ENCODE measurements at places on chromosomes 13 and 19.
A peak's percentile ranks its signal among the peaks of the same experiment; 100 is the strongest.

GRCh38 chr19:35828692-35829301, 16.2 kb upstream of the PRODH2 start:
- no peak overlapping the region for H3K4me3 ChIP-seq
- DNase-seq, result no peak
- H3K36me3 ChIP-seq, result peaks cover 3% of the 10 kb centered on the region

DNA sequence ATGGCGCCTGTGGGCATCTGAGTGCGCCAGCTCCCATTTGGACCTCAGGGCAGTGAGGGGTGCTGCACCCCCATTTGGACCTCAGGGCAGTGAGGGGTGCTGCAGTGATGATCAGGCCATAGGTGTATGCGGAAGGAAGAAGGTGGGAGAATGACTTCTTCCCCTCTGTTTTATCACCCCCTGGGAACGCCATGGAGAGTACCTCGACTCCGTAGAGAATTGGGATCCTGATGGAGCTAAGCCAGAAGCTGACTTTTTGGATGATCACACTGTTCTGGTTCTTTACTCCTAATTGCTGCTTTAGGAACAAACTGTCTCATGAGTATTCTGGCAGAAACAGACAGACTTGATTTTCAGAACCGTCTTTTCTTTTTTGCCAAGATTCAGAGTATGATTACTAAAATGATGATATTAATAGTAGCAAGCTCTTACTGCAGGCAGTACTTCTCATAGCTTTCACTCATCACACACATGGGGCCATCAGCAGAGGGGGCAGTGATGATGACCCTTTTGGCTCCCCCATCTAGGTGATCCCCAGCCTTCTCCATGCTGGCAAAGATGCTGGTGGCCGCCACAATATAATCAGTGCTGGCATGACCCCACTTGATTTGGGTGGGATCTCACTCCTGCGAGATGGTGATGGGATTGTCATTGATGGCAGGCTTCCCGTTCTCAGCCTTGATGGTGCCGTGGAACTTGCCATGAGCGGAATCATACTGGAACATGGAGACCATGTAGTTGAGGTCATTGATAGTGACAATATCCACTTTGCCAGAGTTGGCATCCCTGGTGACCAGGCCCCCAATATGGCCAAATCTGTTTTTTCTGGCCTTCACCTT, 10.3 kb upstream of the UBAC2 start:
- no peak overlapping the region for H3K4me3 ChIP-seq
- no peak overlapping the region for H3K27ac ChIP-seq
- no peak for DNase-seq

DNA sequence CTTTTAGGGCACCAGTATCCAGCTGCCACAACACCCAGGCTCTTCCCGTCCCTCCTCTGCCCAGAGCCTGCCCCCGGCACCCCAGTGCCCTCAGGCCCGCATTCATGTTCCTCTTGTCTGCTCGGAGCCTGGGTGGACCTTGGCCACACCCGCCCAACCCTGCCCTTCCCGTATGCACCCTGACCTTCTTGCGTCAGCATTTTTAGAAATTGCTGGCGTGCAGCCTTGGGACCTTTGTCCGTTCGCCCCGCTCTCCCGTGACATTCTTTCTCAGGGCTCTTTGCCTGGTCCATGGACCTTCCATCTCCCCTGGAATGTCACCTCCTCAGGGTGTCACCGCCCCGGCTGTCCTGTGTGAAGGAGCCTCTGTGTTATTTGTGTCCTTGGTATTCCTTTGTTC, 7.6 kb downstream of the NUCB1 start:
- no peak overlapping the region for H3K4me3 ChIP-seq
- no peaks in the 10 kb centered on the region for H3K36me3 ChIP-seq
- H3K27ac ChIP-seq, result no peak overlapping the region
- no peaks in the 10 kb centered on the region for H3K27me3 ChIP-seq

DNA sequence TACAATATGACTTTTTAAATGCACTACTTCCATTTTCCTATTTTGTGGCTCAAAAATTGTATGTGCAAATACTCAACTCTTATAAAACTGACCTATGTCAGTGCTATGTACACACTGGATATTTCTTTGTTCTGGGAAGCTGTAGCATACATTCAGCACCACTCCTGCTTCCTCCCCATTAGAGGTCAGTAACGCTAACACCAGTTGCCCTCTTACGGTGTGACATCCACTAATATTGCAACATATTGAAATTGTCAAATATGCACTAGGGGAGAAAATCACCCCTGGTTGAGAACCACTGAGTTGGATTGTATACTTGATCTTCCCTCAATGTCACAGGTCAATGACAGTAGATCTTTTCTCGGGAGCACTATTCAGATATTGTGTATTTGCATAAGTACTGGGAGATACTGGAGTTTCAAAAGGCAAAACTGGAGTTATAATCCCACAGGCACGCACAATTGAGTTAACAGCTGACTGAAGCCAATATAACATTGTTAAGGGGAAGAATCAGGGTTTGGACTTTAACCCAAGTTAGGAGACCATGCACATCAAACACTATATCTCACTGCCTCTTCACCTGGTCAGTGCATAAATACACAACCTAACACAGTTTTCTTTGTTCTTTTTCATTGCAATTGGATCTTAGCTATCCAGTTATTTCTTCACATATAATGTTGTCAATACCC, 1276.5 kb upstream of the MIR17HG start:
- no peak overlapping the region for H3K27ac ChIP-seq
- no peak for DNase-seq
- no peak overlapping the region for H3K4me3 ChIP-seq

DNA sequence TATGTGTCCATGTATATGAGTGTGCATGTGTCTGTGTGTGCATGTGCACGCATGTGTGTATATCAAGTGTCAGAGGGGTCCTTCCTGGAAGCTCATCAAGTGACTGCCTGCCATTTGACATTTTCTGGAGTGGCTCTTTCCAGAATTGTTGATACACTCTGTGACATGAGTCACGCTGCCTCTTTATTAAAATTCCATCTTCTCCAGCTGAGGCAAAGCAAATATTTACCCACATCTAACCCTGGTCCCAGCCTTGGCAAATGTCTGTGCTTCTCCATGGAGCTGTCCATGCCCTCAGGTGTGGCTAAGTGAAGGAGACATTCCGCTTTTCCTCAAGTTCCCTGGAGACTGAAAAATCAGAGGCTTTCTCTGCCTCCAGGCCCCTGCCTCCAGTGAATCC, 88.2 kb upstream of the MBNL2 start:
- H3K27me3 ChIP-seq, result peaks cover 15% of the 10 kb centered on the region
- H3K4me1 ChIP-seq, result peaks cover 2% of the 10 kb centered on the region
- no peak for DNase-seq
- no peaks in the 10 kb centered on the region for H3K36me3 ChIP-seq
- no peak overlapping the region for H3K27ac ChIP-seq
- H3K4me3 ChIP-seq, result no peak overlapping the region

- no peak overlapping the region for H3K27ac ChIP-seq
- peaks cover 8% of the 10 kb centered on the region for H3K36me3 ChIP-seq
Observed at GRCh38 chr13:75486146-75487062, 4.4 kb upstream of the TBC1D4 start.

DNA sequence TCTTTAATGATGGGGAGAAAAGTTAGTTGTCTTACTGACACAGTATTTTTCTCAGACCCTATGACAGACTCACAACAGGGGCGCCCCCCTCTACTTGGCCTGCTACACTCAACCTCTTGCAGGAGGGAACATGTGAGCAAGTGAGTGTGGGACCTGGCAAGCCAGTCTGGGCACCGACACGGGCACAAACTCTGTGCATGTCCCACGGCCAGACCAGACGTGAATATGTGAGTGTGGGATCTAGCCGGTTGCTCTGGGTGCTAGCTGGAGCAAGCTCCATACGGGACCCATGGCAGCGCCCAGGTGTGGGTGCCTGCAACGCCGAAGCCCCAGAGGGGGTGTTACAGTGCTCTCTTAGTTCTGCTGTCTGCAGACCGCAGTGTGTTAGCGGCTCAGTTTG, 1437.3 kb upstream of the MIR17HG start:
- no peaks in the 10 kb centered on the region for H3K4me1 ChIP-seq
- H3K36me3 ChIP-seq, result no peaks in the 10 kb centered on the region
- H3K4me3 ChIP-seq, result no peak overlapping the region
- H3K27me3 ChIP-seq, result no peaks in the 10 kb centered on the region
- H3K27ac ChIP-seq, result no peak overlapping the region

GRCh38 chr19:18118420-18119012, 20.9 kb downstream of the MAST3 start:
- DNase-seq, result no peak
- H3K36me3 ChIP-seq, result peaks cover 3% of the 10 kb centered on the region
- peak overlapping the region; percentile 99 for H3K27ac ChIP-seq
- no peaks in the 10 kb centered on the region for H3K27me3 ChIP-seq

DNA sequence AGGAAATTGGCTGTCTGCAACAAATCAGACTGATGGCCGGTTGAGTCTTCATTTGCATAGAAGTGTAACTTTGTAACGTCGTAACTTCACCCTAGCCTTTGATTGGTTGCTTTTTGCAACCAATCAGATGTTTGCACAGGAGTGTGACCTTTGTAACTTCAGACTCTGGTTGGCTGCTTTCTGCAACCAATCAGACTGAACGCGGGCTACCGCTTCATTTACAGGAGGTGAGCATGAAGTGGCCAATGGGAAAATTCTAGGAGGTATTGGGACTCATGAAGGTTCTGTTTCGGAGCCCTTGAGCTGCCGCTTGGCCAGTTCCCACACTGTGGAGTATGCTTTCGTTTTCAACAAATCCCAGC, 441 bp upstream of the ZNF559 start:
- DNase-seq, result peak; percentile 10
- peak overlapping the region; percentile 83 for H3K4me3 ChIP-seq
- H3K4me1 ChIP-seq, result no peaks in the 10 kb centered on the region
- H3K36me3 ChIP-seq, result peaks cover 3% of the 10 kb centered on the region

- DNase-seq, result no peak
- H3K4me3 ChIP-seq, result no peak overlapping the region
- H3K4me1 ChIP-seq, result peaks cover 25% of the 10 kb centered on the region
- no peaks in the 10 kb centered on the region for H3K36me3 ChIP-seq
- H3K27ac ChIP-seq, result no peak overlapping the region
Observed at GRCh38 chr19:13190781-13191540, 40.8 kb downstream of the IER2 start.

- DNase-seq, result no peak
- H3K4me3 ChIP-seq, result no peak overlapping the region
- no peaks in the 10 kb centered on the region for H3K36me3 ChIP-seq
- no peaks in the 10 kb centered on the region for H3K4me1 ChIP-seq
Observed at GRCh38 chr19:15696654-15697194, 23.8 kb downstream of the CYP4F12 start.

DNA sequence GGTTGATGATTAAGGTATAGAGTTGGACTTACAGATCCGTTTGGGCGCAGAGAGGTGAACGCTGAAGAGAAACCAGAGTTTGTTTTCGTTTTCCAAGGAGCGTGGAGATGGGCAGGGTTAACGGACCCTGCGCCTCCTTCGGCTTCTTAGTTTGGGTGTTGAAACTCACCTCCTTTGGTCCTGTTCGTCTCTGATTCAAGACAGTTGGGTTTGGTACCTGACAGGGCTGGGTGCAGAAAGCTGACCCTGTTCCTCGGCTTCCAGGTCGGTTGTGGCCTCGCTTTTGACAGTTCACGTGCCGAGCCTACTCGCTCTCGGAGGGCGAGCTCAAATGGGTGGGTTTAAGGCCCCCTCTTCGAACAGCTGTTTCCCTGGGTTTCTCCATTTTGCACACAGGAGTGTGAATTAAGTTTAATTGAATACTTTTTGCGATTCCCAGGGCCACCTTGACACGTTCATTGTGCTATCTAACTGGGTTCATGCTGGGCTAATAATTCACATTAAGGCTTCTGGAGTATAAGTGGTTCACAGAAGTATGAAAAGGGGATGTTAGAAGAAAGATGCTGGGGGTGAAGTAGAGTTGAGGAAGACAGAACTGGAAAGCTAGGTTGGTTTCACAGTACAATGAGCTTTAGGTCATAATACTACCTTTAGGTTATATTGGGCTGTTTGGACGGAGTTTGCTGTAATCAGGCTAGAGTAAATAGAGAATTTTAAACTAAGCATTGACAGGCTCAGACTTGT, 638 bp downstream of the USPL1 start:
- no peak overlapping the region for H3K4me3 ChIP-seq
- peak; percentile 13 for DNase-seq
- no peak overlapping the region for H3K27ac ChIP-seq
- H3K27me3 ChIP-seq, result no peaks in the 10 kb centered on the region
- peaks cover 20% of the 10 kb centered on the region for H3K4me1 ChIP-seq

DNA sequence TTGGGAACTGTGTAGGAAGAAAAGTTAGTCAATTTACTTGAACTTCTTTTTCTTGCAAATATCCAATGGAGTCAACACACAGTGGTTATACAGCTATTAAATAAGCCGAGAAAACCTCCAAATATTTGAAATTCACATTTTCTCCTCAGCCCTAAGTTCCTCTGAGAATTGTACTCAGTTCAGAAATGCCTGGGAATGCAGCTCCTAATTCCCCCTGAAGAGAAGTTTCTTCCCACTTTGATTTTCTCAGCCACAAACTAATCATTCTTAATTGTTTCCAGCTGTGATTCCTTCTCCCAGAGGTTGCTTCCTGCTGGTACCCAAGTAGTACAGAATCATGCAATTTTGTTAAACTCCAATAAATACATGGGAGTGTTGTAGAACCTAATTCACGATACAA, 246.1 kb upstream of the MIR17HG start:
- no peak for DNase-seq
- H3K36me3 ChIP-seq, result no peaks in the 10 kb centered on the region
- no peak overlapping the region for H3K4me3 ChIP-seq

- H3K27me3 ChIP-seq, result peaks cover 13% of the 10 kb centered on the region
- no peak for DNase-seq
- H3K36me3 ChIP-seq, result peaks cover 2% of the 10 kb centered on the region
- peaks cover 34% of the 10 kb centered on the region for H3K4me1 ChIP-seq
Observed at GRCh38 chr19:11378319-11379189, 4.1 kb downstream of the SWSAP1 start.

DNA sequence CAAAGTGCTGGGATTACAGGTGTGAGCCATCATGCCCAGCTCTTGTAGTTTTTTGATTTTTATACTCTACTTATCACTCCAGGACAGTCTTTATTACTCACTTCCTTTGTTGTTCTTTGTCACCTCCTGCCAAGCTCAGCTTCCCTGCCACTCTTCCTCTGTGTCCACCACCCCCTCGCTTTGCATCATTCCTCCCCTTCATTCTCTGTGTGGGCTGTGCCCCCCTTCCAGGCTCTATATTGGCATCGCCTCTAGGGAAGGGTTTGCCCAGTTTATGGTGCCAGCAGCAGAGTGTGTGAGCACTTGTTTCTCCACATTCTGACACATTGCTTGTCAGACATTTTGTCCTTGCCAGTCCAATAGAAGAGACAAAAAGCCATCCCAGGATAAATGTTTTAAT, 15.1 kb downstream of the ZNF302 start:
- no peaks in the 10 kb centered on the region for H3K4me1 ChIP-seq
- H3K27ac ChIP-seq, result no peak overlapping the region

- H3K4me1 ChIP-seq, result no peaks in the 10 kb centered on the region
- H3K27ac ChIP-seq, result no peak overlapping the region
- H3K4me3 ChIP-seq, result no peak overlapping the region
- no peak for DNase-seq
- no peaks in the 10 kb centered on the region for H3K36me3 ChIP-seq
Observed at GRCh38 chr13:88726075-88726474, 1054.9 kb downstream of the SLITRK5 start.

- H3K36me3 ChIP-seq, result no peaks in the 10 kb centered on the region
- H3K27ac ChIP-seq, result no peak overlapping the region
- no peaks in the 10 kb centered on the region for H3K4me1 ChIP-seq
- peaks cover 20% of the 10 kb centered on the region for H3K27me3 ChIP-seq
Observed at GRCh38 chr19:31531326-31531725, 182.1 kb upstream of the TSHZ3 start.

- H3K27ac ChIP-seq, result no peak overlapping the region
- peaks cover 4% of the 10 kb centered on the region for H3K36me3 ChIP-seq
- peaks cover 16% of the 10 kb centered on the region for H3K4me1 ChIP-seq
- DNase-seq, result peak; percentile 62
- peaks cover 20% of the 10 kb centered on the region for H3K27me3 ChIP-seq
Observed at GRCh38 chr19:38949580-38950367, 19.0 kb downstream of the MRPS12 start.
